ENCODE measurements at places on chromosomes 2 and 18.

DNA sequence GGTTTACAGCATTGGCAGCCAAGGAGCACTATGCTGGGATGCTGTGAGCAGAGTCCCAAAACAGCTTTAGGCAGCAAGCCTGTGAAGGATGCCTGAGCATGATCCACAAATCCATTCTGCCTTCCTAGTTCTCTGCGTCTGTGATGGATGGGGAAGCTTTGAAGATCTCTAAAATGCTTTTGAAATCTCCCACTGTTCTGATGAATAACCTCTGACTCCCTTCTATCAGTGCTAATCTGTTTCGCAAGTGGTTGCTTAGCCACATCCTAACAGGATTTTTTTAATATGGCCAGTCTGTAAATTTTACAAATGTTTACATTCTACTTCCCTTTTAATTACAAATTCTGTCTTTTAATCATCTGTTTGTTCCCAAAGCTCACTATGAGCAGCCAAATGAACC, 319.2 kb downstream of the GULP1 start:
- no peak for DNase-seq

GRCh38 chr18:56645415-56646016, 5.6 kb upstream of the WDR7 start:
- DNase-seq: no peak

DNA sequence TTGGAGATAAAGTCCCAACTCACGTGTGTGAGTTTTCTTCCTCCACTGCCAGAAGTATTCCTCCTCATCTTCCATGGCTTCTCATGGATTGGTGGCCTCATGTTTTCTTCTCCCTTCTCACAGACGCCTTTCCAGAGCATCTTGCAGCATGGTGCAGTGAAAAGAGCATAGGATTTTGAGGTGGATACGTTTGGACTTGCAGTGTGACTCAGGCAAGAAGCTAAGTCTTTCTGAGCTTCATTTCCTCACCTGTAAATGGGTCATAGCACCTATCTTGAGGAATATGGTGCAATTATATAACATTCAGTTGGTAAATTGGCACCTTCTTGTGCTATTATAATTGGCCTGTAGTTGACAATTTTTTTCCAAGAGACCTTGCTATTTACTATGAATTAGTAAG, 247.6 kb downstream of the RDH14 start:
- no peak for DNase-seq

GRCh38 chr2:239802185-239802649, 222.9 kb downstream of the NDUFA10 start:
- DNase-seq: no peak

All from anterior cingulate cortex (tissue), 58 donors.